ENCODE measurements at places on chromosomes 12 and 14.

DNA sequence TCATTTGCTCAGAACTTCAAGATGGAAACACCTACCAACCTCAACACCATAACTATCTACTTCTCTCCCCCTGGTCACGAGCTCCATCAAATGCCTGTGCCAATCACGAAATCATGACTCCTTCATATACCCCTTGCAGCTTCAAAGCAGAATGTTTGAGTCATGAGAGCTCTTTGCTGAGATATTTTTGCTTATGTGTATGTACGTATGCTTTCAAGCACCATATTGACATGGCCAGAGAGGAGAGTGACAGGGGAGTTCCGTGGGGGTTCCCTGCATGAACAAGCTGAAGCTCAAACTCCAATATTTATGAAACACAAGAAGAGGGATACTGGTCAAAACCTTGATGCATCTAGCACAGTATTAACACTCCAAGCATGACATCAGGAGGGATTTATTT is 374.4 kb downstream of the DPF3 start:
- DNase-seq = no peak

GRCh38 chr14:83019744-83020414 is 1486.2 kb upstream of the SEL1L start:
- DNase-seq = no peak

GRCh38 chr14:82113710-82114109 is 580.1 kb upstream of the SEL1L start:
- DNase-seq = no peak

DNA sequence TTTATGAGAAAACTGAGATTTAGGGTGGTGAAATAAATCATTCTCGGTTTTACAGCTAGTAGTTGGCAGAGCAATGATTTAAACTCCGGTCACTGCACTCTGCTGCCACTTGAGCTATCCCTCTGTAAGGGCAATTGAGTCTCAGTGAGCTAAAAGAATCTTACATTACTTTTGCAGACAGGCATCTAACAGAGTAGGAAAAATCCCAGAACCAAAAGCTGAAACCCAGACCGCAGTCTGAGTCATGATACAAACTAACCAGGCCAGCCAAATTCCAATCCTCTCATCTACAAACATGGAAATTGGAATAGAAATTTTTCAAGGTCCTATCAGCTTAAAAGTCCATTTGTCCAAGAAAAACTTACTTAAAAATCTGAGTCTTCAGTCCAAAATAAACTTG is 73.7 kb downstream of the ANKS1B start:
- no peak for DNase-seq

GRCh38 chr12:5506295-5506694 is 74.4 kb downstream of the NTF3 start:
- DNase-seq = no peak

GRCh38 chr12:132476421-132476820 is 13.5 kb upstream of the FBRSL1 start:
- no peak for DNase-seq

GRCh38 chr12:6095269-6095668 is 29.2 kb downstream of the VWF start:
- DNase-seq = no peak

GRCh38 chr12:116320791-116321217 is 43.3 kb upstream of the MED13L start:
- no peak for DNase-seq

GRCh38 chr12:102526656-102527055 is 46.3 kb upstream of the IGF1 start:
- DNase-seq = no peak

GRCh38 chr12:28253161-28253641 is 62.9 kb downstream of the CCDC91 start:
- peak; percentile 1 for DNase-seq

DNA sequence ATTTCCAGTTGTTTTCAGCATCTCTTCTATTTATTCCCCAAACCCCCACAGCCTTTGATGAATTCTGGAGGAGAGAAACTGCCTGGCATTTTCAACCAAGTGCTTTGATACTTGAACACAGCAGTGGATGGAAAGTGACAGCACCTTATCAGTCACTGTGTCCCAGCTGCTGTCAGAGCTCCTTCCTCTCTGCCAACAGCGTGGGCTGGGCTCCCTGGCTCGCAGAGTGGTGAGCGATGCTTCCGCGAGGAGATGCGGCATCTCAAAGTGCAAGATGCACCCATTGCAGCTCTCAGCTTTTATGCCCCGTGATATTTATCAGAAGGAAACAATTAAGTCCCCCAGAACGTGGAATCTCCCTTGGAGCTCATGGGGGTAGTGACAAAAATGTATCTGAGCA is 72.6 kb upstream of the TCL1A start:
- no peak for DNase-seq

- no peak for DNase-seq
These were observed 31.6 kb downstream of the NEUROD4 start for GRCh38 chr12:55051197-55051947.
